DMS153 (cell line): ENCODE measurements at places on chromosomes 3 and 15.

- no peak for DNase-seq
These were observed 411.6 kb downstream of the GBE1 start for GRCh38 chr3:81349816-81350340.

DNA sequence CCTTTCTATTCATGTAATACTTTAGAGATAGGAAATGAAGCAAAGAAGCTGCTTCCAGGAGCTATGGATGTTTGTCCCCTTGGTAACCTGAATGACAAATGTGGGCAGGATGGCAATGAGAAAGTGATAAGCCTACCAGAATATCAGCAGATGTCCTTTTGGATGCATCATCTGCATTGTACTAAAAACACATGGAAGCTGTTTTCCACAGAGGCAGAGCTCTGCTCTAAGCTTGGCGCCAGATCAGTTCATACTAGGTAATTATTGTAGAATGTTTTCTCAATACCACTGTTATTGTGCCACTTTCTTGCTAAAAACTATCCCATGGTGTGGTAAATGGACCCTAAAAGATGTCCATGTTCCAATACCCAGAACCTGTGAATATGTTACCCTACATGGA lies 100.2 kb downstream of the DTWD1 start:
- no peak for DNase-seq

GRCh38 chr3:14431917-14432834 lies 29.8 kb downstream of the SLC6A6 start:
- DNase-seq: no peak

DNA sequence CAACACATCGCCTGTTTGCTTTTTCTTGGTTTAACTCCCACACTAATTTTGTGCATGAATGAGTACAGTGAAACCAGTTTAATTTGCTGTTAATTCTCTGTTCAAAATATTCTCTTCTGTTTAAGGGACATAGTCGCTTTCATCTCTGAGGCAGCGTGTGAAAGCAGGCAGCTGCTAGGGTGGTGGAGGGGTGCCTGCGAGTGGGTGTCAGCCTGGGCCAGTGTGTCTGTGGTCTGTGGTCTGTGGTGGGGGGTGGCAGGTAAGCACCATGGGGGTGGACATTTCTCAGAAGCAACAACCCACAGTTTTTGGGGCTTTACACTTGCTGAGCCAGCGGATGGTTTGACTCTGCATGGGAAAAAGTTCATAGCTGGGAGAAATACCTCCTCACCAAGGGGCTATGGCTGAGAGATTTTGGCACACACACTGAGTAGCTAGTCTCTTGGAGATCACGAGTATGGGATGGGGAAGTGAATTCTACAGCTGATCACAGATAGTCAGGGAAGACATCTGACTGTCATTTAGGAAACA lies 109.2 kb downstream of the EPHB1 start:
- DNase-seq: no peak

GRCh38 chr3:105315815-105316214 lies 50.9 kb upstream of the ALCAM start:
- DNase-seq: no peak

DNA sequence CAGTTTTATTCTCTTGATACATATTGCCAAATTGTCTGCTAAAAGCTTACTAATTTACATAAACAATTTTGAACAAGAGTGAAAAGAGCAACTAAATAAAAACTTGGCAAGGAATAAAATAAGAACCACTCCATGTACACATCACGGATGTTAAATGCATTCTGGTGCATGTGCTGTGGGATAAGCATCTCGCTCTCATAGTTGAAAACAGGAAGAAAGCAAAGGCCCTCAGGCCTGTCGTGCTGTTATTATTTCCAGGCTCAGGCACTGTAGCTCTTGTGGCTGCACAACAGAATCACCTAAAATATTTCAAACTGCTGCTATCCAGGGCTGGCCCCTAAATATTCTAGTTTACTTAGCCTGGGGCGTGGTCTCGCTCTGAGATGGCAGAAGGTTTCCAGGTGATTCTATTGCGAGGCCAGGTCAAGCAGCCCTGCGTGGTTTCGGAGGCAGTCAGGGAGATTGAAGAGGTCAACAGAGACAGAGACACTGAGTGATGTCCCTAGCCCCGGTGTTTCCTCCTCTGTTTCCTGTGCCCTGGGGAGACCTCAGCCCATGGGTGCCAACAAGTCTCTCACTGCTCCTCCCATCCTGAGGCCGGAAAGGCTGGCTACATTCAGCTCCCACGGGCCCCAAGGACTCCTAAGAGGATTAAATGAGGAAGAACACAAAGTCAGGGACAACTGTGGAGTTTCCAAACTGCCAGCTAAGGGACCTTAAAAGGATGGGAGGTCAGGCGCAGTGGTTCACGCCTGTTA lies 18.2 kb upstream of the PDIA5 start:
- DNase-seq: no peak

DNA sequence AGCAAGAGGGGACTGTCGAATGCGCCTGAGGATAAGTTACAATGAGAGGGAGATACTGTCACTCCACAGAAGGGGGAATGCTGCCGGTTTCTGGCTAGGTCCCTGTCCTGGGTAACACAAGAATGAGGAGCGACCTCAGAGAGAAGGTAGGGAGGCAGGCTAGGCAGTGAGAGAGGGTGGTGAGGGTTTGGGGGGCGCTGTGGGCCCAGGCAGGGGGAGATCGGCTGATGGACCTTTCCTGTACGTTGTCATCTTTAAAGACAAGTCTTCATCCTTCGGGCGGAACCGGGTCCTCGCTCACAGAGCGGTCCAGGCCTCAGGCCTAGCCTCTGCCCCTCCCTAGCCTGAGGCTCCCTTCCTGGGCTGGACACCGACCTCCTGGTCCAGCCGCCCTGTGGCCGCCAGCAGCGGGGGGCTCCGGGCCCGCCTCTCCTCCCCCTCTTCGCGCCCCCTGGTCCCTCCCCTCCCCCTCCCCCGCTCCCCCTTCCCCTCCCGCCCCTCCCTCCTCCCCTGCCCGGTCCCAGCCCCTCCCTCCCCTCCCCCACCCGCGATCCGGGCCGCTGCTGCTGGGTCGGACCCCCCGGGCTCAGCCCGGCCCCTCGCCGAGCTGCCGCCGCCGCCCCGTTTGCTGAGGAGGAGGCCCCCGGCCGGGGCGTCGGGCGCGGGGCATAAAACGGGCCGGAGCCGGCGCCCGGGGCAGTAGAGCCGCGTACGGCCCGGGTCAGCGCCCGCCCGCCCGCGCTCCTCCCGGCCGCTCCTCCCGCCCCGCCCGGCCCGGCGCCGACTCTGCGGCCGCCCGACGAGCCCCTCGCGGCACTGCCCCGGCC lies at the start of gene CHRD:
TSS of gene CHRD (plus strand) at position 697 of the 827 bp plus-strand sequence. CDS start 265 bp downstream, outside the sequence.
- DNase-seq: no peak

GRCh38 chr3:158768361-158768787 lies 33.5 kb upstream of the MFSD1 start:
- DNase-seq: peak; percentile 5

DNA sequence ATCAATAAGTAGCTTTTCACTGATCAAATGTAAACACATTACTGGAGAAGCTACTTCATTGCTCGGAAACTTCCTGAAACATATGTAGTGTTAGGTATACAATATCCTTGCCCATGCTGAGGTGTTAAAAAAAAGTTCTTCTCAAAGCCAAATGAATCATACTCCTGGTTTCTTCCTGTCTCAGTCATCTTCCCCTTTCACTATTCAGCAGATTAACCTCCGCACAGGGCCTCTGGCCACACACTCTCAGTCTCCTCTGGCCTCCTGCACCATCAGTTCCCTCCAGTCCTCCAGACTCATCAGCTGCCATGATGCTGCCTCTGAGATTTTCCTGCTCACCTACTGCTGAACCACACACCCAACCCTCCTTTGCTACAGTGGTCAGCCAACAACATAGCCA lies 70.5 kb upstream of the BOC start:
- DNase-seq: no peak

DNA sequence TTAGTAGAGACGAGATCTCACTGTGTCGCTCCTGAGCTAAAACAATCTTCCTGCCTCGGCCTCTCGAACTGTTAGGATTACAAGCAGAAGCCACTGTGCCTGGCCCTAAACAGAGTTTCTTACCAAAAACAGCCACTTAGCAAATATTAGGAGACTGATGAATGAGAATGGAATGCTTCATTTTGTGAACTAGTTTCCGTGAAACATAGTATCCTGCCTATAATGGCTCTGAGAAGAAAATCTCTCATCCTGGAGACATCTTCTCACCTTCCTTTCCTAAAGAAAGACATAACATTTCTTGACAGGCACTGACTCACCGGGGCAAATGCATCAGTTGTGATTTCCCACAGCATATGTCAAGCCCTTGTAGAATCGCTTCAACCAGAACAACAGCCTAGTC lies 44.9 kb downstream of the GJD2 start:
- no peak for DNase-seq

GRCh38 chr3:197076415-197076814 lies 46.8 kb upstream of the MELTF start:
- no peak for DNase-seq

DNA sequence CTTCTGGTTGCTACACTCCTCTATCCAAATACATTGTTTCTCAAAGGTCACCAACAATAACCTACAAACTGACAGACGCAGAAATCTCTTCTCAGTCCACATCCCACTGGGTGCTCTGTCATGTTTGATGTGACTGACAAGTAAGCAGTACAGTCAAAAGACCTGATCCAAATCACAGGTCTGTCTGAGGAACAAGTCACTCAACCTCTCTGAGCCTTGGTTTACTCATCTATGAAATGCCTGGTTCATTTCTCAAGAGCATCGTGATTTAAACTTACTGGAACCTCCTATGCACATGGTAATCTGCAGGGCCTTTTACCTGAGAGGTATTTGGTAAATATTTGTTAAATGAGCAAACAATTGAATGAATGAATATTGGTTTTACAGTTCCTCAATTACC lies 5.5 kb downstream of the LRRC31 start:
- no peak for DNase-seq

DNA sequence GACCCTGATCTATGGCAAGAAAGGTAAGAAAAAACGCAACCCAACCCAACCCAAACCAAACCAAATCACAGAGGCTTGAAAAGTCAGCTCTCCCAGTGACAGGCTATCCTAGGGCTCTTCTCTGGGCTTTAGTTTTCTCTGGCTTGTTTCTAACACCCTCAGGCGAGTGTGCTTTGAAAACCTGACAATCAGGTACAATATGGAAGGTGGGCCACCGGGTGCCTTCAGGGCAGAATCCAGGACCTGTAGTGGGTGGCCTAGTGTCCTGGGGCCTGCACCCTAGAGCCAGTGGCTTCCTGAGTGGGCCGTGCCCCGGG lies 46.8 kb downstream of the BHLHE40 start:
- DNase-seq: no peak

GRCh38 chr3:141482245-141482922 lies 4.4 kb upstream of the RASA2 start:
- DNase-seq: no peak

DNA sequence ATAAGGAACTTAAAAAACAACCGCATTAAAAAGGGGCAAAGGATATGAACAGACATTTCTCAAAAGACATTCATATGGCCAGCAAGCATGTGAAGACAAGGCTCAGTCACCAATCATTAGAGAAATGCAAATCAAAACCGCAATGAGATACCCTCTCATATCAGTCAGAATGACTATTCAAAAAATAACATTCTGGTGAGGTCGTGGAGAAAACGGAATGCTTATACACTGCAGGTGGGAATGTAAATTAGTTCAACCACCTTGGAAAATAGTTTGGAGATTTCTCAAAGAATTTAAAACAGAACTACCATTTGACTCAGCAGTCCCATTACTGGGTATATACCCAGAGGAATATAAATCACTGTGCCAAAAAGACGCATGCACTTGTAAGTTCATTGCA lies 496.6 kb upstream of the SGO1 start:
- no peak for DNase-seq

GRCh38 chr3:141073580-141073979 lies 22.4 kb downstream of the SPSB4 start:
- no peak for DNase-seq

DNA sequence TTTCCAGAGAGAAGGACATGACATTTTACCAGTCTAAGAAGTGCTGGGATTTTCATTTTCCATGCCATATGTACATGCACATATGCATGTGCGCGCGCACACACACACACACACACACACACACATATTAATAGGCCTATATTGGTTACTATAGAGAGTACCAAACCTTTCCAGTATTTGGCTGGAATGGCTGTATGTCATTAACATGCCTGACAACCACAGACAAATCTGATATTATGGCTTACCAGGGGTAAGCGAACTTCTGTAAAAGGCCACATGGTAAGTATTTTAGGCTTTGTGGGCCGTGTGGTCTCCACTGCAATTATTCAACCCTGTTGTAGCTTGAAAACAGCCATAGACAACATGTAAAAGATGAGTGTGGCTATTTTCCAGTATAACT lies 97.2 kb upstream of the TSPAN3 start:
- no peak for DNase-seq

DNA sequence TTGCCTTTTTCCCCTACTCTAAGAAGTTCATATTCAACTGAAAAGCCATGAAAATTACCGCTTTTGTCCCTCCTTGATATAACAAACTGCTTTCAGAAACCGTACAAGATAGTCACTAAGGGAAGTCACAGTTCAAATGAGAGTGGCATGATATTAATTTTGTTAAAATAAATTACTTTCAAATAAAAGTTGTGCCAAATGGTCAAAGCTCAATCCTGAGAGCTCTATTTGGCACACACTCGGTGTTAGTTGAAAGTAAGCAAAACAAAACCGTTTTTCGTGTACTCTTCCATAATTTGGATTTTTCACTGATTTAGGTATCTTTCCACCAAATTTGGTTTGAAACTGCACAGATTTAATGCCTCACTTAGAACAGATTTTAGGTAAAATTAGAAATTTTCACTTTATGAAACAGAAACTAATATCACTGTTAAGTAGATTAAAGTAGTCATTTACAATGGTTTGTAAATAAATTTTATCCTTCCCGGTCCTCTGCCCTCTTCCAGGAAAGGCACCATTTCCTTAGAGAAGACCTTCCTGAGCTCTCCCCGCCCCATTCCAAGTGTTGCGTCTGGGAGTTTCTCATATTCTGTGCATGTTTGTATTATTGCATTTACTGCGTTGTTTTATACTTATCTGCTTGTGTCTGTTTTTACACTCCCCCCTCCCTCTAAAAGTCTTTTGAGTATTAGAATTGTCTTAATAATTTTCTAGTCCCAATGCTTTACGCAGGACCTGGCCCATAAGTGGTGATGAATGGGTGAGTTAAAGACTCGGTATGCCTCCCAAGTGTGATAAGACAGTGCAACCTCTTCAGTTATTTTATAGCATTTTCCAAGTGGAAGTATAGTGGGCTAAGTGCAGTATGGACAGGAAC lies 853 bp downstream of the TCAIM start:
- DNase-seq: no peak

GRCh38 chr3:123767009-123767372 lies 117.1 kb downstream of the MYLK start:
- DNase-seq: no peak

DNA sequence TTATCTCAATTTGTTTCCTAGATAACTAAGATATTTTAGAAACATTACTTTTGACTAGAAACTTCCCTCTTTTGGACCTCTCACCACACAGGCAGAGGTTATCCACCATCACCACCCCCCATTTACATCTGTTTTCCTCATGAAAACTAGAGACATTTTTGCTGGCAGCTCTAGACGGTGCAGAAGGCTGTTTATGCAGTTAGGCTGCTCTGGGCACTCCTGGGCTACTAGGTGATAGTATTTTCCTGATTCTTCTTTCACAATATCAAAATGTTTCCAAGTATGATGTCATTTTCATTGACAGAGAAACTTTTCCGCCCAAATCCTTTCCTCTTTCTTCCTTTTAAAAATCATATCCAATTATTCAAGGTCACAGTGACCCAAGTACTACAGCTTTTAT lies 67.1 kb downstream of the PLOD2 start:
- no peak for DNase-seq
